ENCODE measurements at places on chromosomes 6 and 20.

DNA sequence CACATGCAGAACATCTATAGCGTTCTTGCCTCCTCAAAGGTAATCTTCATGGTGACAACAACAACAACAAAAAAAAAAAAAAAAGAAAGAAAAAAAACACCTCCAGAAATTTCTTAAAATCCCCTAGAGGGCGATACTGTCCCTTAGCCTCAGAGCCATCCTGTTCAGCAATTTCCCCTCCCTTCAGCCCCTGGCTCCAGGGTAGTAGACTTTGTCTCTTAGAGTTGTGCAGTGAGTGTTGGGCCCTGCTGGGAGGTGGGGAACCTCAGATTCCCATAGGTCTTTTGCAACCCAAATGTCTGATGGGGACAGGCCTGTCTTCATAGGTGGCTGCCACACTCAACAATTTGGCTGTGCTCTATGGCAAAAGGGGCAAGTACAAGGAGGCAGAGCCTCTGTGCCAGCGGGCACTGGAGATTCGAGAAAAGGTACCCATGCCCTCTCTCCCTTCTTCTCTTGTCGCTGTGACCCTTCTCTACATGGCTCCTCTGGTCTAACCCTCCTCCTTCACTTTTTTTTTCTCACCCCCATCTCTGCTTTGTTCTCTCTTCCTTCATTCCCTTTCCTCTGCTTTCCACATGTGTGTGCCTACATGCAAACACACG is 6.0 kb upstream of the PTK7 start:
- no peak for DNase-seq

DNA sequence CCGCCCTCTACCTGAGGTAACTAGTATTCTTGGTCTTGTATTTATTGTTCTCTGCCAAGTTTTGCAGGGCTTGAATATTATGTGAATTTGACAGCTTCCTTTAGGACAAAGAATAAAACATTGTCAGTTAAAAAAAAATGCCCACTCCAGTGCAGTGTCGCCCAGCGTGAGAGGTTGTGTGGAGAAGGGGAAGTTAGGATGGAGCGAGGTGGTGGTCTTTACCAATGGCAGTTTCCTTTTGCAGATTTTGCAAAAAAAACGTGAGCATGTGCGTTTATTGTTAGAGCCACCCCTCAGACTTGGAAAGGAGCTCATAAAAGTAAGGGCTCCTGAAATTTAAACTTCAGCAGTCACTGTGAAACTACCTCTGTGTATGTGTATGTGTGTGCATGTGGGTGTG is 28.3 kb downstream of the UST start:
- no peak for DNase-seq

DNA sequence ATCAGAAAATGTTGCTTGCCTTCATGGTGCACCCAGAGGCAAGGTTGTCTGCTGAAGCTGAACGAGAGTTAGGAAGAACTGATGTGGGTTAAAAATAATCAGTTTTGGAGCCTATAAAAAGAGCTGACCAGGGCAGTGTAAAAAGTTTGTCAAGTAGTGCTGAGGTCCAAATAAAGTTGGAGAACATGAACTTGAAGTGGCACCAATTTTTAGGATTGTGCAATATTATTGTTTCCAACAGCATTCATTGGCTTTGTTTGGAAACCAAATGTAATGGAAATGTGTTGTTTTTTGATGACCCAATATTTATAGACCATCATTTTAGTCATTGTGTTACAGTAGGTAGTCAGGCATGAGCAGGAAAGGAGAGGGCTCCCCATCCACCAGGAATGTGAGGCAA is 55.7 kb downstream of the GPR63 start:
- DNase-seq = no peak

DNA sequence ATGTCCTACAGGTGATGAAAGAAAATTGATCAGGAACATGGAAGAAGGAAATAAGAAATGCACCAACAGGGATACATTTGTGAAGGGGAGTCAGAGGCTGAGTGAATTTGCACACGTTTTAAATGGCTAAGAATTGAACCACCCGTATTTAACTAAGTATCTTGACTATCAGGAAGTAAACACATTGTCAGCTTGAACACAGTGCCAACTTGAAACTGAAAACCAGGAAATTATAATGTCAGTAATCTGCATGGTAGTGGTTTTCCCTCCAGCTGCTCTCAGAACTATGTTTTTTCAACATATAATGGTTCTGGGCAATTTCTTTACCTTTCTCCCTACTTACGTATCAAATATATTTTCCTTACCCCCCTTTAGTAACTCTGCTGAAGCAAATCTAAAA is 366.5 kb upstream of the POU3F2 start:
- no peak for DNase-seq

- DNase-seq = no peak
Observed at GRCh38 chr6:90008908-90009501, 114.7 kb downstream of the GJA10 start.

- no peak for DNase-seq
Observed at GRCh38 chr6:80523010-80523409, 416.5 kb downstream of the BCKDHB start.

DNA sequence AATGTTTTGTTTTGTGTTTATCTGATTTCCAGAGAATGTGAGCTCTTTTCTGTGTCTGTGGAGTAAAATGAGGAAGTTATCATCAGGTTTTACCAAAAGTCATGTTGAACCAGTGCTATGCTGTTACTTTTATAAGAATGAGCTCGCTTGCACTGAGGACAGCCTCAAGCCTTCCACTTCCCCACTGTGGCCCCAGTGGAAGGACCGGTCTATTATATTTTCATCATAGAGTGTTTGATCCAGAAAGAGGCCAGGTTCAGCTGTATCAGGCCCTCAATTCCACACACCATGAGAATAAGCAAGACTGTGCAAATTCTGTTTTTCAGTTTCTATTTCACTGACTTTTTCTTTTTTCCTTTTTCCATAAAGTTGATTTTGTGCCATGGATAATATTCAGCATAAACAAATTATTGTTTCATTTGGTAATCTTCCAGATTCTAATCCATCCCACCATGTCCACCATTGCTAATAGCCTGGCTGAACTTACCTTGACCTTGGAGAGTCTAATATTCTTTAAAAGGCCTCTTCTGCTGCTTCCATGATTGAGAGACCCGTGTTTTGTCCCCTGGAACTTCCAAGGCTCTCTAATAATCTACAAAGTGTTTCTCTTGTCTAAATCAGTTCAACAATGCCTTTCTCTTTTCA is 286.2 kb downstream of the THBS2 start:
- DNase-seq = no peak

- DNase-seq = no peak
Observed at GRCh38 chr20:13396022-13396421, 174.9 kb downstream of the ISM1 start.

- DNase-seq = no peak
Observed at GRCh38 chr6:127392301-127392700, 48.9 kb upstream of the ECHDC1 start.

GRCh38 chr6:37313723-37314486 is 39.9 kb upstream of the RNF8 start:
- no peak for DNase-seq

DNA sequence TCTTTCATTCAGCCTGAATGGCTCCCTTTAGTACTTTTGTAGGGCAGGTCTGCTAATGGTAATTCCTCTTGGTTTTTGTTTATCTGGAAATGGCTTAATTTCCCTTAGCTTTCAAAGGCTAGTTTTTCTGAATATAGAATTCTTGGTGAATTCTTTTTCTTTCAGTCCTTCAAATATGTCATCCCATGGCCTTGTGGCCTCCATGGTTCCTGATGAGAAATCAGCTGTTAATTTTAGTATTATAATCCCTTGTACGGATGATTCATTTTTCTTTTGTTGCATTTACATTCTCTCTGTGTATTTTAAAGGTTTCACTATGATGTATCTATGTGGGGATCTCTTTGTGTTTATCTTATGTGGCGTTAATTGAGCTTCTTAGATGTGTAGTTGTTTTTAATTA is 179.6 kb upstream of the ARG1 start:
- DNase-seq = no peak

DNA sequence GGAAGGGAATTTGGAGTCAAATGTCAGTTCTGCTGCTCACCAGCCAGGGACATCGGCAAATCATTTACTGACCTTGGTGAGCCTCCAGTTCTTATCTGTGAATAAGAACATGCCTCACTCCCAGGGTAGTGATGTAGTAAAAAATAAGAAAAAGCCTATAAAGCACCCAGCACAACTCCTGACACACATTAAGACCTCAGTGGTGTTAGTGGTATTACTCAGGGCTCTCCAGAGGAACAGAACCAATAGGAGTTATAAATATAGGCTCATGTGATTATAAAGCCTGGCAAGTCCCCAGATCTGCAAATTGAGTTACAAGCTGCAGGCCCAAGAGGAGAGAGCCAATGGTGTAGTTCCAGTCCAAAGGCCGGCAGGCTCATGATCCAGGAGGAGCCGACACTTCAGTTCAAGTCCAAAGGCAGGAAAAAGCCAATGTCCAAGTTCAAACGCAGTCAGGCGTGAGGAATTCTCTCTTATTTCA is 71.3 kb upstream of the EYA2 start:
- no peak for DNase-seq

DNA sequence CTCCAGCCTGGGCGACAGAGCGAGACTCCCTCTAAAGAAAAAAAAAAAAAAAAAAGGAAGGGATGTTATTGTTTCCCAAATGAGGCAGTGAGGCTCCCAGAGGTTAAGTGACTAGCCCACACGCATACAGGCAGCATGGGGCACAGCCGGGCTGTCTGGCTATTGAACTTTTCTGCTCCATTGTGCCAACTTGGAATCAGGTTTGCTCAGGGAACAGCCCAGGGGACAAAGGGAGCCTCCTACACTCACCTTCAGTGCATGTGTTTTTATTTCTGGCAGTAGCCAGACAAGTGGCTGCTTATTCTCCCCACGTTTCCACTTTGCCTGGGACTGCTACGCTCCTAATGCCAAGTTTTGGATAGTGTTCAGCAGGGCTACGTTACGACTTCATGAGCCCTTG is 10.7 kb downstream of the ETV7 start:
- no peak for DNase-seq

DNA sequence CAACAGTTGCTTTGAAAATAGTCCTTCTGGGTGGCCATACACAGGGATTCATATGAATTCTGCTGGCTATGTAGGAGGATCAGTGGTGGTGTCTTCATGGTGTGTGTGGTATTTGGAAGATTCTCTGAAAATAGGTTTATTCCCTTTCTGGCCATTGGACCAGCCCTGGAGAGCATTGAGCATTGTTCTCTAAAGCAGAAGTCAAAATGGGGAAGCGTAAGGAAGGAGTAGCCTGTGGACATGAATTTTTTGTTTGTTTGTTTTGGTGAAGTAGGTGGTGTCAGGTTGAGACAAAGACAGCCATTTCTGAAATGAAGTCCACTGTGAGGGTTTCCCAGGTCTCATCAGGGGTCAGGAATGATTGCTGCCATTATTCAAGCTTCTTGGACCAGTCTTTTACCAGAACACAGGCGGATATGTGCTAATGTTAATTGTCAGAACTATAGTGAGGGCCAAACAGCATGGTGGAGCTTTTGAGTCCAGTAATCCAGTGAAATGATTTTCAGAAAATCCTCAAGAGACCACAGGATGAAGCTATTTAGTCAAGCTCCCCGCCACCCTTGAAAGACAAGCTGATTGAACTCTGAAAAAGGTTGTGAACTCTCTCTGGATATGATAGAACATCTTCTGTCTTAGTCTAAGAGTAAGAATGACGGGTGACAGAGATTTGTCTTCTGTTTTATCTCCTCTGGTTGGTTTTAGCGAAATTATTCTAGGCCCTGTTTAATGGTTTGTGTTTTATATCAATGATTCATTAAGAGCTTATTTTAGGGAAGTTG is 60.0 kb downstream of the DNAH8 start:
- DNase-seq = no peak

DNA sequence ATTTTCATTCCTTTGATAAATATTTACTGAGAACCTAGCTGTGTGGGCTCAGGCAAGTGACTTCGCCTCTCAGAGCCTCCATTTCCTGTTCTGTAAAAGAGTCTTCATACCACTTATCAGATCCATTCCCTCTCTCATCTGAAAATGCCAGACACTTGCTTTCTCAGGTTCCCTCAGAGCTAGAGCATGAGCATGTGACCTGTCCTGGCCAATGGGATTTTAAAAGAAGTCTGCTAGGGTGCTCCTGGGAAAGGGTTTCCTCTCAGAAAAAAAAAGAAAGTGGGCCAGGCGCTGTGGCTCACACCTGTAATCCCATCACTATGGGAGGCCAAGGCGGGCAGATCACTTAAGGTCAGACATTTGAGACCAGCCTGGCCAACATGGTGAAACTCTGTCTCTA is 5.3 kb downstream of the KCNB1 start:
- no peak for DNase-seq

GRCh38 chr6:20334334-20334733 is 67.3 kb upstream of the E2F3 start:
- no peak for DNase-seq

GRCh38 chr20:51731731-51732095 is 36.5 kb downstream of the ATP9A start:
- no peak for DNase-seq

GRCh38 chr20:62314339-62314638 is 11.5 kb downstream of the ADRM1 start:
- no peak for DNase-seq

DNA sequence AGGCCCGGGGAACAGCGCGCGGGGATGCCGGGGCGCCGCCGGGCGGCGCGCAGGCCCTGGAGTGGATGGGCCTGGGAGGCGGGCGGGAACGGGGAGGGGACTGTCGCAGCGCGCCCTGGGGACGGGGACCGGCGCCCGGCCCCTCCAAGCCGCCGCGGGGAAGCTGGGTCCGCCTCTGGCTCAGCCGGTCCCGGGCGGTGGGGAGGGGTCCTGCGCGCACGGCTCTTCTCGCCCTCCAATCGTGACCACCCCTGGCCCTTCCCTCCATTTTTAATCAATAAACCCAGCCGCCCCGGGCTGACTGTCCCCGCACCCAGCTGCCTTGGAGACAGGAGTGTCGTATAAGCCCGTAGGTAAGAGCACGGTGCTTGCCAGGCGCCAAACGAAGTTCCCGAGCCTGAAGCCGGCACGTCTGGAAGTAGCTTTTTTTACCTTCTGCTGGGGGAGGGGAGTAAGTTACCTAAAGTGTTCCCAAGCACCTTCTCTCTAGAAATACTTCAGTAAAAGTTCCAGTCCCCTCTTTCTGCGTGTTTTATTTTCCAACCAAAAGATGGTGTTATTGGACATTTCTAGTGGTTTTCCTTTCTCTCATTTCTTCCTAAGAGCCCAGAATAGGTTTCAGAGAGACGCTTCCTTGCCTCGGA is 780 bp upstream of the TAF4 start:
- no peak for DNase-seq
